ENCODE measurements at places on chromosomes 12 and 14.
A peak's percentile ranks its signal among the peaks of the same experiment; 100 is the strongest.

DNA sequence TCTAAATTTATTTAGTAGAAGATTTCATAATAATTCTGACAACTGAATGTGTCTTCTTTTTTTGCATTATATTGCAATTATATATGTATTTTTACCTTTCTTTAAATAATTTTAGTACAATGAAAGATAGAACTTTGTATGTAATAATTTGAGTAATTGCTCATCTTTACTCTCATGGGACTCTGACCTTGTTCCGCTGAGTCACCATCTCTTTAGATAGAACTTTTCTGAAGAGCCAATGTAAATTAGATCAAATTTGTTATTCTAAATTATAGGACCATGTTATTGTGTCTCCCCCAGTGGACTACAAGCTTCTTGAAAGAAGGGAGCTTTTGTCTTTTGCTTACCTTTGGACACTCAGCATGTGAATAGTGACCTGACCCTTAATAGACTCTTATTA is 96.1 kb downstream of the TRHDE start:
- no peak for DNase-seq

DNA sequence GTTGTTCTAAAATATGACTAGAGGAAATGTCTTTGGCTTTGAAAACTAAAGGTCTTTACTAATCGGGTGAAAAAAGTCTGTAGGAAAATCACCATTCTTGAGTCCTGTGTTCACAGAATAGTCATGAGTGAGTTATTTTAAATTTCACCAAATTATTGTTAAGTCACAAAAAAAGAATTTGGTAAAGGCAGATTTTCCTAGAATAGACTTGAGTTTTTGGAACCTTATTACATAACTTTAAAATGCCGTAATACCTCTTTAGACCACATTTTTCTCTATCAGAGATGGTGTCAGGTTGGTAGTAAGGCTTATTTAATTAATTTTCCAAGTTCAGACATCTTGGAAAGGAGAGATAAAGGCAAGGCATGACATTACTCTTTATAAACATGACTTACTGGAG is 184.7 kb upstream of the GARIN2 start:
- DNase-seq = no peak

DNA sequence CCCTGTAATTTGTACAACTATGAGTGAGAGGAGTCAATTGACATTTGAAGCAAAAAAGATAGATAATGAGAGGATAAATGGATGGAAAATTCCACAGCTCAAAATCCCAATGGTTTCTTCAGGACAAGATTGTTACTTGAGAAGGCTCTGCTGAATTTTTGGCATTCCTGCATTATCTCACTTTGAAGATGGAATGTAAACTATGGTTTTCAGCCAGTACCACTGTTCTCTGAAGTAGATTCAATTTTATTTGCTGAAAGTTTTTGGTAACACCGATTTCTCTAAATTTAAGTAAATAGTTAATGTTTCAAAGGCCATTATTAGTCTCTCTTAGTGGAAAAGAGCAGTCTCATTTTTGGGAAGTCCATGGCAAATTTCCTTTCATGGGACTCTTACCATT is 121.9 kb upstream of the SLC38A2 start:
- DNase-seq = no peak

GRCh38 chr12:113261847-113262470 is 40.7 kb downstream of the TPCN1 start:
- no peak for DNase-seq

DNA sequence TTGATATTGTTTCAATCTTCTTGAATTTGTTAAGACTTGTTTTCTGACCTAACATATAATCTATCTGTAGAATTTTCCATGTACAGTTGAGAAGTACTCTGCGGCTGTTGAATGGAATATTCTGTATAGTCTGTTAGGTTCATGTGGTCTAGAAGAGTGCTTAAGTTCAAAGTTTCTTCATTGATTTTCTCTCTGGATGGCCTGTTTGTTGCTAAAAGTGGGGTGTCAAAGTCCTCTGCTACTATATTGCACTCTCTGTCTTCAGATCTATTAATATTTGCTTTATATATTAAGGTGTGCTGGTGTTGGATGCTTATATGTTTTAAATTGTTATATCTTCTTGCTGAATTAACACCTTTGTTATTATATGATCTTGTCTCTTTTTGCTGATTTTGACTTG is 290.9 kb upstream of the STXBP6 start:
- DNase-seq = no peak

- no peak for DNase-seq
Observed at GRCh38 chr12:102043928-102044327, 17.9 kb downstream of the WASHC3 start.

DNA sequence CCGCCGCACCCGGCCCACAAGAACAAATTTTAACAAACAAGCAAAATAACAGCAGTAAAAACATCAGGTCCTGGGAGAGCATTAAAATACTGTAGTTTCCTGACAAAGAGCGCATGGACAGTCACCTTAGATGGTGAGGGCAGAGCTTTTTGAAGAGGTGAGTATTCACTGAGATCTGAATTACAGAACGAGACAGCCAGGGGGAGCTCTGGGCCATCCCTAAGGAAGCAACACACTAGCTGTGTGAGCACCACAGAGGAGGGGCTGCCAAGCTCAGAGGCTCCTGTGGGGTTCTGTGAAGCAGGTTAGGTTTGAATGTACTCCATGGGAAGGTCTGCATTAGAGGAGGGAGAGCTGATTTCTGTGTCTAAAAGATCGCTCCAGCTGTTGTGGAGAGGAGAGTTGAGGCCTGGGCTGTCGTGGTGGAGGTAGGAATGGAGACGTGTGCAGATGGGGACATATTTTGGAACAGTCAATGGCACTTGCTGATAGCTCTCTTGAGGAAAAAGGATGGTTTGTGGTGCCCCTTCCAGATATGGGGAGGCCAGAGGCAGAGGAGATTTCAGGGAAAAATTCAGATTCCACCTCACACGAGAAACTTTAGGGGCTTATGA is 72.9 kb downstream of the TRAFD1 start:
- DNase-seq = peak; percentile 9

DNA sequence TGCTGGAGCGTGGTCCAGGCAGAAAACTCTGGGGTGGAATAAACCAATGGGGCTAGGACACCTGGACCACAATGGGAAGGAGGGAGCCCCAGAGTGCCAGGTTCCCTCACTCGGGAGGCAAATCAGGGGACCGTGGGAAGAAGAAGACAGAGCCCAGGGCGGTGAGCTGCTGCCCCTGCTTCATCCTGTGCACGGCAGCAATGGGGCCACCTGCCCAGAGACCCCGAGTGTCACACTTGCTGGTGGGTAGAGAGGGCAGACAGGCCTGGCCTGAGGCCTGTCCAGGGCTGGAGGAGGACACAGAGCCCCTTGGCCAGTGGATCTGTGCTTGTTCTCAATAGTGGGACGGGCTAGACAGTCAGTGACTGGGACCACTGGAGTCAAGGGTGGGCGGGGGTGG is 58.2 kb downstream of the DIO3 start:
- no peak for DNase-seq

DNA sequence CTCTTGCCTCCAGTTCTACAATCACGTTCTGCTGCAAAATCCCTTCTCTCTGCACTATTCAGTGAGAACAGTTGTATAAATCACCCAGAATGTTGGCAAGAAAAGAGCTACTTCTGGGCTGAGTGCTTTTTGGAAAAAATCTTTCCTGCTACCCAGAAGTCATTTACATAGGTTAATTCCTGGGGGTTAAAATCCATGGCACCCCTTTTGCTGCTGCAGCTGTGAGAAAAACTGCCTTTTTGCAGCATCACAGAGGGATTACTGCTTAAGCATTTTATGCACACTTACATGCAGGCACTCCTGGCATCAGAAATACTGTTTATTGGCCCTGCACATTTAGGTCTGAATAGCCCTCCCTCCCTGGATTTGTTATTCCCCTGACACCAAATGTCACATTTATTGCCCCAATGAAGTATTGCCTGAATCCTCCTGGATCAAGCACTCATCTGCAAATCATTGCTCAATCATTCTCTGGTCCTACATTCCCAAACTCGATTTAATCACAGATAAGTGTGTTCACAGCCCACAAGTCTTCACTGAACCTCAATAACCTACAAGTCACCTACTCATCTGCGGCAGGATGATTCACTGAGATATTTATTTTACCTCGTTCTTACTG is 43.1 kb upstream of the CCDC196 start:
- no peak for DNase-seq

DNA sequence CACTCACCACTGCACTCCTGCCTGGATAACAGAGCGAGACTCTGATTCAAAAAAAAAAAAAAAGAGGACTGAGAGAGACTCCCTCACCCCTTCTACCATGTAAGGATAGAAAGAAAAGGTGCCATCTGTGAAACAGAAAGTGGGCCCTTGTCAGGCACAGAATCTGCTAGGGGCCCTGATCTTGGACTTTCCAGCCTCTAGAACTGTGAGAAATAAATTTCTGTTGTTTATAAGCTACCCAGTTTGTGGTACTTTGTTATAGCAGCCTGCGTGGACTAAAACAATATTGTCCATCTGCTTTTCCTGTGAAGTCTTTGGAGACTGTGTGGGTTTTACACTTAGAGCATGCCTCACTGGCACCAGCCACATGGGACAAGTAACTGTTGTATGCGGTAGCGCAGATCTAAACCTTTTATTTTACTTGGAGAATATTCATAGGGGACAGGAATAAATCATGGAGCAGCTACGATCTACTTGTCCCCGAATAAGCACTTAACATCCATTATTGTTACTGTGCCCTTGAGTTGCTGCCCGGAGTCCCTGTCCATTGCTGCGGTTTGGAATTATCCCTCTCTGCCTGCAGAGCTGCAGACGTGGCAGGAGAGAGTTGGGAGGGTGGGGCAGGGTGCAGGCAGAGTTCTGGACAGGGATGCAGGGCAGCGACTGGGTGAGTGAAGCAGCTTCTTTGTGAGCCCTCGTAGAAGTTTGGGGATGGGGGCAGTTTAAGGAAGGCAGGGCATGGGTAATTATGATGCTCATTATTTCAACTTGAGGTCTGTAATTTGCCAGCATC is 52.4 kb upstream of the STON2 start:
- no peak for DNase-seq

DNA sequence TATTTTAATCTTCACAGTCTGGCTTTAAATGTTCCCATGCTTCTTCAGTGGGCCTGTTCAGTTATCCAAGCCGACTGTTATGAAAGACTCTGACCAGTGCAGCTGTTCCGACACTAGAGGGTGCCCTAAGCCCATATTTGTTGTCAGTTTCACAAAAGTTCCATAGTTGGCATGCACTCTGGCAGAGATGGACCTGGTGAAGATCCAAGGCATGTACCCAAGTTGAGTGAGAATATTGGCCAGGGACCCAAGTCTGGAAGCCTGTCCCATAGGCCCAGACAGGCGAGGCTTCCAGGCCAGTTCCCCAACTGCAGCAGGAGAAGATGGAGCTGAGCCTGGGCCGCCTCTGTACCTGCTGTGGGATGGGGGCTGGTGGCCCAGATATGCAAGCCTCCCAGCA is 27.4 kb upstream of the GUCY2C start:
- DNase-seq = no peak

- DNase-seq = no peak
Observed at GRCh38 chr14:99258876-99259726, 12.9 kb downstream of the BCL11B start.

DNA sequence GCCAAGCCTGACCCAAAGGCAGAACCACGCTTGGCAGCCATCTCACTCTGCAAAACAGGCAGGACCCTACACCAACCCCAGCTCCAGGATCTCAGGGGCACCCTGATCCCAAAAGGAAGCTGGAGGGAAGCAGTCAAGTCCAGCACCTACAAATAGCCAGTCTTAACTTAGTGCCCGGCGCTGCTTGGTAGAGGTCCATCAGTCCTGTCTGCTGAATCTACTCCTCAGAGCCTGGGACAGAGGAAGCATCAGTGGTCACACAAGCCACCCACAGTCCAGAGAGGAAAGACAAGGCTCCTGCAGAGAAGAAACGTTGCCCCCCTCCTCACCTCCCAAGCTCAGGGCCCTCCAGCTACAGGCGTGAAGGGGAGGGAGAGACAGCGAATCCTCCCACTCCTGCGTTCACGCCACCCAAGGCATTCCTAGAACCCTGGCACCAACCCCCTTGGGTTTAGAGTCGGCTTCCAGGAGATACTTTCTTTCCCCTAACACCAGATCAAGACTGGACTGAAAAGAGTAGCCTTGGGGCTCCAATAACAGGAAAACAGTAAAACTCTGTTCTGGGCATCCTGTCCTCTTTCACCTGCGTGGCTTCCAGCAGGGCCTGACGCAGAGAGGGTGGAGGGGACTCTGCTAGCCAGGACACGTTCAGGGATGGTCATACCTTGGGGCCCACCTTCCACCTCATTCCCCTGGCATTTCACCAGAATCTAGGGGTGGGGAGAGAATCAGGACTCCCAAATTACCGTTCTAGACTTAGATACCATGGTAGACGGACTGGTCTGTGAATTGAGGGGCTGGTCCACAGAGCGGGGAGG is 1.2 kb downstream of the PXN start:
- DNase-seq = no peak

DNA sequence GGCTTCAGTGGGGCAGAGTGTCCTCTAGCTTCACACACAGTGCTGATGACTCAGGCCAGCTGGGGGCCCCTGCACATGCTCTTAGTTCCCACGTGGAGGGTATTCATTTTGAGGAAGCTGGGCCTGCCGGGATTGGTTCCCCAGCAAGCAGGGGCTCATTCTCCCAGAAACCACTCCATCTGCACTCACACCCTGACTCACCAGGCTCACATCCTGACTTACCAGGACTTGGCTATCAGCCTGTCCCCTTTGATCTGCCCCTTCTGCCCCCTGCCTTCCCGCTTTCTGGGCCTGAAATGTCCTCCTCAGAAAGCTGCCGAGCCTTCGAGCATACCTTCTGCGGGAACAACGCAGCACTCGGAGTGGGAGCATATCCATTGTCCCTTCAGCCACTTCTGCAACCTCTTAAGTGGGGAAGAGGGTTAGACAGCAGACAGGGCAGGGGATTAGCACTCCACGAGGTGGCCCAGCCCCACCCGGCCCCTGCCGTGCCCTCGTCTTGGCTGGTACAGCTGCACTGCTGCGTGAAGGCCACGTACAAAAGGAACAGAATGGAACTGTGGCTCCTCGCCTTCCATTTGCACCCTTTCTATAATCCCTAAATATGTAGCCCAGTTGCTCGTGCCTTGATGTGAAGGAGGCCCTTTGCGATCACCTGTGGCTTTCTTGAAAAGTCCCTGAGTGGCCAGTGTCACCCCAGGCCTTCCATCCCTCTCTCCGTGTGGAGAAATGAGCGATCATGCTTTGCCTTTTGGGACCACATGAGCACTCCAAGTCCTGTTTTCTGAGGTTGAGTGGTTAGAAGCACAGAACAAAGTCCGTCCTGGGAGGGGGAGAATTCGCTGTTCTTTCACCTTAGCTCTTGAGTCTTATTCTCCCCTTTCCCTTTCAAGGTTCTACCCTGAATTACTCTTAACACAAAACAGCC is 26.1 kb downstream of the TPCN1 start:
- DNase-seq = no peak

GRCh38 chr14:101077481-101078074 is 174.1 kb upstream of the RTL1 start:
- no peak for DNase-seq
